Astrocyte of the hippocampus (primary cell): ENCODE measurements at places on chromosomes 13 and 19.

DNA sequence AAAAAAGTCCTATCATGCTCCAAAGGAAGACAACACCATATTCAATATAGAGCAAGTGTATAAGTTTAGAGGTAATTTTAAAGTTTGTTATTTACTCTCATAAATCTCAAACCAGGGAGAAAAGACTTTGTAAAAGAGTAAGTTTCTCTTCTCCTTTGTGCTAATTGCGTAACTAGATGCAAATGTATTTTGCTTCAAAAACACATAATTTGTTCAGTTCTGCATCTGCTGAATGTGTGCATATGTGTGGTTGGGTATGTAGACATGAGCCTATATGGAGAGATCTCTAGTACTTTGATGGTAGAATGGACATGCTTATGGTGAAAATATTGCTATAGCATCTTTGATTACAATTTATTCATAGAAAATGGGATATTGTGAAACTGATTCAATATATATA lies 17.8 kb upstream of the MIR17HG start:
- no peak for DNase-seq

DNA sequence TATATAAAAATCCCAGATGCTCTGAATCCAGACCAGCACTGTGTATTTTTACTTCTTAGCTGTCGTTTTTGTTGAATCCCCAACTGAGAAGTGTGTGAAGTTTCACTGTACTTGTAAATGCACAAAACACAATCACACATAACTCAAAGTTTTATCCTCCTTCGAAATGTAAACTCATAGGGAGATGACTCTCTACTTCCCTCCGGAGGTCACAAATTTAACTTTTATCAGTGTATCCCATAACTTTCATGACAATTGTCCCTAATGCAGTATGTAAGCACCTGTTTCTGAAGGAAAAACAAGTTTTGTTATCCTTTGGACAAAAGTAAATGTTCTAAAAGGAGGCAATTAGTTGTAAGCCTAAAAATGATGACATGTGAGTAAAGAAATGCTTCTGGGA lies 665.0 kb upstream of the SLITRK6 start:
- no peak for DNase-seq

- DNase-seq: no peak
Observed at GRCh38 chr13:28734906-28735305, 16.1 kb upstream of the SLC46A3 start.

- DNase-seq: no peak
Observed at GRCh38 chr13:29621841-29622240, 26.4 kb upstream of the SLC7A1 start.

- DNase-seq: no peak
Observed at GRCh38 chr19:18869781-18870530, 26.0 kb downstream of the CERS1 start.

GRCh38 chr13:94394723-94395122 lies 84.8 kb downstream of the DCT start:
- peak; percentile 9 for DNase-seq

DNA sequence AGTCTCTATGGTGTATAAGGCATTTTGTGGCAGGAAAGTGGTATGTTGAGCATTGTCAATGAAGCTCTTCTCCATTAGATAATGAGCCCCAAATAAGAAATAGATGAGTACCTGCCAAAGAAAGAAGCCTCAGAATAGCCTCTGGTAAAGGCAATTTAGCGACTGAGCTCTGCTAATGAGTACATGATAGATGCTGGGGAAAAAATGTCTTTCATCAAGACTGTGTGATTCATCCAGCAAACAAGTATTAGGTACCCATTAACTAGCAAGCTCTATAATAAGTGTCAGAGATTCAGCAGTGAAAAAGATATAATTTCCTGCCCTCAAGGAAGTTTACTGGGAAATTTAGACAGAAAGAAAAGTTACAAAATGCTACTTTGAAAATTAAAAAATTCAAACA lies 294.6 kb downstream of the ITGBL1 start:
- DNase-seq: no peak

DNA sequence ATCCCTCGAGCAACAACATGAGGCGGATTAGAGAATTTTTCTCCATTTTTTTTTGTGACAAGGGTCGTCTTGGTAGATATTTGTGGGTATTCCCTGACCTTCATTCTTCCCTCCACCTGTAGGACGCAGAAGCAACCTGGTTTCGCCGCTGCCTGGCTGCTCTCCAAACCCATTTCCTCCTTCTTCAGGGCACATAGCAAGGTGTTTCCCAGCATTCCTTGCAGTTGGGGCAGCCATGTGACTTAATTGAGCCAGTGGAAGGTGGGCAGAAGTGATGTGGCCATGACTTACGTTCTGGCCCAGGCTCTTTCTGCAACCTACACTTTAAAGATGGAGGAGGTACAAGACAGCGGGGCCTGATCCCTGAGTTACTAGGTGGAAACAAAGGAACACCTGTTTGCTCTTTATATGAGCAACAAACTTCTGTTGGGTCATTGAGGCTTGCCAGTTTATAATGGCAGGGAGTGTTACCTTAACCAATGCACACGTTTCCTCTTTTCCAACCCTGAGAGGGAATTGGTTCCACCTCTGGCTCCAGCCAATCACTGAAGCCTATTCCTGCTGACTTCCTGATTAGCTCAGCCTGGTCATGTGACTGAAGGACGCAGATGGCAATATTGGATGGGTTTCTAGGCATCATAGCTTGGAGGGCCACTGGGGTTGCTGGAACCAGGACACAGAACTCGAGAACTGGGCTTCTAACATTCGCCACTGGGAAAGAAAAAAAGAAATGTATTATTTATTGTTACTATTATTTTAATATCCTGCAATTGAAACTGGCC lies 30.8 kb upstream of the ZNRF4 start:
- no peak for DNase-seq

DNA sequence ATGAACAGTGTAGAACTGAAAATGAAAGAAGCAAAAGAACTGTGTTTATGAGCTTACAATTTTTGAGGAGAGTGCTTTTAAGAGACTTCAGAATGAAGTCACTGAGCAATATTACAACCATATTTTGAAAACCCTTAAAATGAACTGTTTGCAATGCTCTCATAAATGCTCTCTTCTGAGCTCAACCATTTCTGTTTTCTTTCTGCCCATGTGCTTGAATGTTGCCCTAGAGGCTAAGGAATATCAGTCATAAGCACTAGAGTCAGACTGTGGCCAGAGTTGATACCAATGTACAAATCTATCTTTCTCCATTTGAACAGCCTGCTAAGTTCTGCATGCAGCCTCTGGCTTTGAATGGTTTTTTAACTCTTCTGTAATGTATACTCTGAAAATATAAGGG lies 1092.8 kb downstream of the PCDH9 start:
- no peak for DNase-seq

GRCh38 chr13:31887286-31887685 lies 144.3 kb upstream of the FRY start:
- no peak for DNase-seq

DNA sequence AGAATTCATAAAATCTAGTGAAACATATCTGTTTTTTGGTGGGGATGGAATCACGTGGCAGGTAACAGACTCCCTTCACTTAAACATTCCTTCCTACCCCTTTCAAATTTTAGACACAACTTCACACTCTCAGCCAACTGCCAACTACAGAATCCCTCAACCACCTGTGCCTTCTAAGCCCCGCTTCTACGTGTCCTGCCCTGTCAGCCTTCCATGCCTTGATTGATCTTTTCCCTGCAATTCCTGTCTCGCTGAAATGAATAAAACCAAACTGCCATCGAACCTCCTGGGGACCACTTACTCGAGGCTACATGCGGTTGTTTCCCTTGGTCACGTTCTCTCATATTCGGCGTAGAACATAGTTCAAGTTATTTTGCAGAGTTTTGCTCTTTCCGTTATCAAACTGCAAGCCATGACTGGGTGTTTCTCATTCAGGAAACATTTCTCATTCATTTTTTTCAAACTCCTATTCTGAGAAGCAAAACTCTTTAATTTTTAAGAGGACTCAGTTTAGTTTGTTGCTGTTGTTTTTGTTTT lies 1.1 kb downstream of the ZNF625 start:
- DNase-seq: peak; percentile 11

DNA sequence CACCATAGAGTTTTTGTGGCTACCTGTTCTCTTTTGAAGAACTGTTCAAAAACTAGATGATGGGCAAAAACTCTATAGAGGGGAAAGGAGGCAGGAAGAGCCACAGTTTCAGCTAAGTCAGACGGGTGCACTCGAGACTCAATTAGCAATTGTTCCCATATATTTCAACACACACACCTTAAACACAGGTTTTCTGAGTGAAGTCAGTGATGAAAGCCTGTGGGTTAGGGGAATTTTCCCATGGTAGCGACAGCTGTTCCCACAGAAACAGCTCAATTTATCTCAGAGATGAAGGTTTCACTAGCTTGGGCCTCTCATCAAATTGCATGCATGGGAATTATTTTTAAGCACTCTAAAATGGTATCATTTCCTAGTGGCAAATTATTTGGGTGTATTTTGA lies 143.4 kb downstream of the ZIC5 start:
- no peak for DNase-seq

DNA sequence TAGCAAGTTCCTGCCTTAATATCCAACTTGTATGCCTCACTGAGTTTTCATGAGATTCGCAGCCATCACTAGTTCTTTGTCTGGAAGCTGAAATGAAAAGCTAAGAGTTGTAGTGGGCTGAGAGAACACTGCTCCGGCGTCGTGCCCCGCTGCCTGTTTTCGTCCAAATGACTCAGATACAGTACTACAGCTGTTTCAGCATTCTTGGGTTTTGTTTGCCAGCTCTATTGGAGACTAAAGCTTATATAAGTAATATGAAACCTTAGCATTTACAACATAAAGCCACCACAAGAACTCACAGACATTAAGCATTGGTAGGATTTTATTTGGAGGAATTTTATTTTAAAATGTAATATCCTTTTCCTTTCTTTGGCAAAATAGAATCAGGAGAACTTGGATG lies 299.7 kb downstream of the DLEU7 start:
- DNase-seq: peak; percentile 77
